ENCODE measurements at places on chromosomes 5 and 9.

DNA sequence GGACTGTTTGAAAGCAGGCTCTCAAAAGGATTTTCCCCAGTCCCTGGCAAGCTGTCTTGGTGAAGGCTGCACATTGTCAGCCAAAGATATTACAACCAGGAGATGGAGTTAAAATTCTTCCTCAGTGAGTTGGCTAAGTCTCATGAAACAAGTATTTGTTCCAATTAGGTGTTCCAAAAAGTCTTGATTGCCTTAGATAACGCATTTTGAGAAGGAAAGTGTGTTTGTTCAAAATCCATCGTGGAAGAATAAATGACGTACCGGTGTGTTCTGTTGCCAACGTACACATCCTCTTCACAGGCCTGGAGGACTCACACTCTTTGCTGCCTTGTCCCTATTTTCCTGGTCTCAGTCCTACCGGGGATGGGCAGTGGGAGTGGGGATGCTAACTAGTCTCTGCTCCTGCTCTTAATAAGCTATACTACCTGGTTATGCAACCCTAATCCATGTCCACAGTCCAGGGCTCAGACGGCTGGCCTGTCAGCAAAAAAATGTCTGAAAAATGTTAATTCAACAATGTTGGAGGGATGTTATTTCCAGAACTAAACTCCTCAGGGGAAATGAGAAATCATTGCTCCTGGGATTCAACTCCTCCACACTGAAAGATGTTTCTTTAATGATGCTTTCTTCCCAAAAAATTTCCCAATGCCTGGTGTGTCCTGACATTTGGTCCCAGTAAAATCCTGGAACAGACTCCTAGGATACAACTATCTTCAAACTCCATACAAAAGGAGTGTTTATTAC, 175.3 kb upstream of the KLF9 start:
- no peak for DNase-seq

- DNase-seq, result no peak
These were observed 93.5 kb downstream of the DAP start for GRCh38 chr5:10667431-10668057.

GRCh38 chr5:159392871-159393270, 62.6 kb upstream of the IL12B start:
- no peak for DNase-seq

GRCh38 chr5:473551-474192, 30.7 kb downstream of the EXOC3 start:
- DNase-seq, result peak; percentile 44

DNA sequence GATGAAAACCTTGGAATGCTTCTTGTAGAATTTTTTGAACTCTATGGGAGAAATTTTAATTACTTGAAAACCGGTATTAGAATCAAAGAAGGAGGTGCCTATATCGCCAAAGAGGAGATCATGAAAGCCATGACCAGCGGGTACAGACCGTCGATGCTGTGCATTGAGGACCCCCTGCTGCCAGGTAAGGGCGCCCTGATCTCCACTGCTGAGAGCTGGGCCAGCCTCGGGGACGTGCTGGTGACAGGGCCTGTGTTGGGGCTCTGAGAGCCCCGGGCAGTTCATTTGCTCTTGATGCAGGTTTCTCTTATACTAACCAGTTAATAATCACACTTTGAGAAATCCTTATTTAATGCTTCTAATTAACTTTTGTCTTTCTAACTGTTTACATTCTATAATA, 33.0 kb downstream of the TENT4A start:
- DNase-seq, result no peak

- DNase-seq, result no peak
These were observed 873 bp downstream of the C9orf50 start for GRCh38 chr9:129619787-129620668.

DNA sequence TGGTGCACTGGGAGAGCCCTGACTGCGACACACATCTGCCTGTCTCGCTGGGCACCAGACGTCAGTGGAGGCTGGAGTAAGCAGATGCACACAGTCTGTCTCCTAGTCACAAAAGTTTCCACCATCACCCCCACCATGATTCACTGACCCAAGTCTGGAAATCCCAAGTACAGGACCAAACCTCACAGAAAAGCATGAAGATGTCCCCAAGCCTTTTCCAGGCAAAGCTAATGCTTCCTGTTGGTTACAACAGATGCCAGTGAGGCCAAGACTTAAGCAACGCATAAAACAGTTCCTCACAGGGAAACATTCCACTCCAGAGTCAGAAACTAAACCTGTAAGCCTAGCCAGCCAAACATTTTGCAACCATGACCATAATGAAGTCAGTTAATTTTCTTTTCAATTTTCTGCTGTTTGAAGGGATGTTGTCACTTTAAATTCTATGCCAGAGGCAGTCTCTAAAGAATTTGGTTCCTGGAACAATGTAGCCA, 259.3 kb upstream of the SLC30A5 start:
- no peak for DNase-seq

DNA sequence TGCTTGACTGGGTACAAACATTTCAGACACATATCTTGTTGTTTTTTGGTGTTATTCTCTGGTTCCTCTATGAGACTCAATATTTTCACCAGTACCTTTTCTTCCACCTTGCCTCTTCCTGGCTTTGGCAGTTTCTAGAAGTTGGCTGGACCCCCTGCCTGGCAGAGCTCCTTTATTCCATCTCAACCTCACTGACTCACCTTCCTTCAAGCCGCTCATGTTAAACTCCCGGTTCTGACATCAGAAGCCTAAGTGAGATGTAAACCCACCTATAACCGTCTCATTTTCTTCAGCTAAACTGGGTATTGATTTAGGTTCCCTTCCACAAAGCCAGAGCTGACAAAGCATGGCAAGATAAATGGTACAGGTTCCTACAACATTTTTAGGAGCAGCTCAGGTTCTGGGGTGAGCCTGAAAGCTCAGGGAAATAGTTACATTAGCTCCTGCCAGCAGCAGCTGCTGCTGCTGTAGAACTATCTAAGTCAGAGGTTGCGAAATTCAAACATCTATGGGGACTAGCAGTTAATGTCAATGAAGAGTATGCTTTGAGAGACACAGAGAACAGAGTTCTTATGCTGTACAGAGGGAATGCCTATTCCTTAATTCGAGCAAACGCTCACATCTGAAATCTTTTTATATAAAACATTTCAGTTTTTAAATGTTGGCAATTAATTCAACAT, 197.1 kb upstream of the NR3C1 start:
- DNase-seq, result no peak

- DNase-seq, result no peak
These were observed 50.8 kb downstream of the ITGA1 start for GRCh38 chr5:52838326-52839015.

GRCh38 chr5:148471379-148471778, 87.6 kb downstream of the FBXO38 start:
- no peak for DNase-seq

DNA sequence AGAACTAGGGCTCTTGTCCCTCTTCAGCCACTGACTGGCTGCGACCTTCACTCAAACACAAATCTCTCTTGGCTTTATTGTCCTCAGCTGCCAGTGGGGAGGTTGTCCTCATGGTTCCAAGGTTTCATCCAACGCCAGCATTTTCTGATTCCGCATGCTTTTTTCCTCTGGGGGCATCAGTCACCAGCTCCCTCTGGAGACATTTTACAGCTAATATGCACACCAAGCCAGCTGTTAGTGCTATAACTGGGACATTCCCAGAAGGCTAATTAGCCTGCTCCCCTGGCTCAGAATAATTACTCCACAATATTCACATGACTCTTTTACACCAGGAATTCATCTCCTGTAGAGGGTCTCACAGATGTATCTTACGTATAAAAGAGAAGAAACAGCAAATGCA, 193.6 kb upstream of the ANKRD55 start:
- no peak for DNase-seq

DNA sequence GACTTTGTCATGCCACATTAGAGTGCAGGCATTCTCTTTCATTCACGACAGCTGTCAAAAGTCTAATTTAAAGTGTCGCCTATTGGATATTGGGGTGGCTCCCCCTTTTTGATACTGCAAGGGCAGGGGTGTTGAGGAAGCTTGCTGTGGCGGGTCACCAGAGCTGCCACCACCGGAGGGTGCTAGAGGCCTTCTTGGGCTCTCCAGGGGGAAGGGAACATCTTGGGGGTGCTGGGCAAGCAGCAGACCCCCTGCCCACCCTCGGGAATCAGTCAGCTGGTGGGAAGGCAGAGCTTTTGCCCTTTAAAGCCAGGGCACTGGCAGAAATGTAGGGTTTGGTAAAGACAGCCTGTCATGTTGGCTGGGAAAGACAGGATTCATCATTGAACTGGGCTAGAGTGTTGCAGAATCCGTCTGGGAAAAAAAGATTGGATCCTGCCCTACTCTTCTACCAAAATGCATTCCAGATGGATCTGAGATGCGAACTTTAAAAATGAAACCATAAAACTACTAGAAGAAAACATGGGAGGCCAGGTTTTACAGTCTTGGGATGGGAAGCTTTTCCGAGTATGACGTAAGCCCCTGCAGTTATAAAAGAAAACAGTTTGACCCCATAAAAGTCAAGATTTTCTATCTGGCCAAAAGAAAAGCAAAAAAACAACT, 22.3 kb downstream of the COL5A1 start:
- DNase-seq, result no peak

DNA sequence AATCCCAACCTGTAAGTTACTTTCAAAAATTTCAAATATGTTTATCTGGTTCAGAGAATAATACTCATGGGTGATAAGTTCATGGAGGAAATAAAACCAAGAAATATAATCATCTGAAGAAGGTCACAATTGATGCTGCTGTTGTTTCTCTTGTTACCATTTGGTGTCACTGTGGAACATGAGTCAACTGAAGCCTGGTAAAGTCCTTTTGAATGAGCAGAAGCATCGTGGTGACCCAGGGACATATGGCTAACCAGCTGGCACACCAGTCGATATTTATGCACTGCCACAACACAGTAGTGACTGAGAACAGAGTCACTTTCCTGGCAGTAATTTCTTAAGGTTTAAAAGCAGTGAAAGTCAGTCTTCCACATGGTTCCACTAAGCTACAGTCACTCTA, 612.9 kb upstream of the TLE4 start:
- DNase-seq, result no peak

DNA sequence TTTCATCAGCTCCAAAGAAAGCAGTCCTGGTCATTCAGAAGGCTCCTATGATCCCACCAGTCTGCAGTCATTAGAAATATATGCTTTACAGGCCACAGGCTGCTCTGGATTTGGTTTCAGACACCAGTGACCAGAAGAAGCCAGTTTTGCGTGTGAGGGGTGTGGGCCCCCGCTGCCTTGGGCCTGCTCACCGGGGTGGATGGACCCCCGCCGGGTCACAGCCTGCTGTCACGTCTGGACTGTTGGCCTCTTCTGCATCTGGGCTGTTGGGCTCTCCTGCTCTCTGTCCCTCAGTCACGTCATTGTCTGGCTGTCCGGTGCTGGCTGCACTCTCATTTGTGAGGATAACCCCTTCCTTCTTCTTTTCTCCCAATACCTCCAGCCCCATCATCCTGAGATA, 33.1 kb downstream of the NSUN2 start:
- no peak for DNase-seq

- DNase-seq, result no peak
These were observed 80.8 kb downstream of the NTNG2 start for GRCh38 chr9:132242621-132243155.

- DNase-seq, result no peak
These were observed 262.3 kb downstream of the NSG2 start for GRCh38 chr5:174307656-174308271.

GRCh38 chr9:114336157-114336556, 6.5 kb downstream of the ORM2 start:
- DNase-seq, result no peak

DNA sequence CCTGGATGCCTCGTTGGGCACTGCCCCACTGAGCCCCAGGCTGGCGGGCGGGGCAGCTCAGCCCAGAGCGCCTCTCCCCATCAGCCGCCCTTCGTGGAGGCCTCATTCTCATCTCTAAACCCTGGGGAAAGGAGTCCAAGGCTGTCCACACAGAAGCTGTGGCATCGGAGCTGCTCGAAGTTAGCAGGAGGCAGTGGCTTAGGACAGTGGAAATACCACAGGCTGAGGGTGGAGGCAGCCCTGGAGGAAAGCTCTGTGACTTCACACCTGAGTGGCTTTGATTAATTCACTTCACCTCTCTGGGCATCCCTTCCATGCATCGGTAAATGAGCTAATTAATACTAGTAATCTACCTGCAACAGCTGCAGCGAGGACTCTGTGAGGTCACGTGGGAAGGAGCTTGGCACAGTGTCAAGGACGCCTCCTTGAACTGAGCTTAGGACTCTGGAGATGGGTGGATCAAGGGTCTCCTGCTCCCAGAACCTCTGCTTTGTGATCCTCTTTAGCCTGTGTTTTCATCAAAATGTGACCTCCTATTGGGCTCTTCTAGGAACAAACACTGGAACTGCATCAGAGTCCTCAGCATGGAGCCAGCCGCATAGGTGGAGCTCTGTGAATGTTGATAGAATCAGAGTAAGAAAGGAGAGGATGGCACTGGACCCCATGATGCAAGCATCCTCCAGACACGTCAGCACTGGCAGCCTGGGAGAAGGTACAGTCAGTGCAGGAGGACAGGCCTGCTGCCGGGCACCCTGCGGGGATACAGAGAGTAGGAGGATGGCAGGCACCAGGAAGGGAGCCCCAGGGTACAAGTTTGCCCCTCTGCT, 842 bp upstream of the ANGPTL2 start:
- no peak for DNase-seq

- DNase-seq, result no peak
These were observed 213.7 kb downstream of the FSTL4 start for GRCh38 chr5:133398646-133399101.

DNA sequence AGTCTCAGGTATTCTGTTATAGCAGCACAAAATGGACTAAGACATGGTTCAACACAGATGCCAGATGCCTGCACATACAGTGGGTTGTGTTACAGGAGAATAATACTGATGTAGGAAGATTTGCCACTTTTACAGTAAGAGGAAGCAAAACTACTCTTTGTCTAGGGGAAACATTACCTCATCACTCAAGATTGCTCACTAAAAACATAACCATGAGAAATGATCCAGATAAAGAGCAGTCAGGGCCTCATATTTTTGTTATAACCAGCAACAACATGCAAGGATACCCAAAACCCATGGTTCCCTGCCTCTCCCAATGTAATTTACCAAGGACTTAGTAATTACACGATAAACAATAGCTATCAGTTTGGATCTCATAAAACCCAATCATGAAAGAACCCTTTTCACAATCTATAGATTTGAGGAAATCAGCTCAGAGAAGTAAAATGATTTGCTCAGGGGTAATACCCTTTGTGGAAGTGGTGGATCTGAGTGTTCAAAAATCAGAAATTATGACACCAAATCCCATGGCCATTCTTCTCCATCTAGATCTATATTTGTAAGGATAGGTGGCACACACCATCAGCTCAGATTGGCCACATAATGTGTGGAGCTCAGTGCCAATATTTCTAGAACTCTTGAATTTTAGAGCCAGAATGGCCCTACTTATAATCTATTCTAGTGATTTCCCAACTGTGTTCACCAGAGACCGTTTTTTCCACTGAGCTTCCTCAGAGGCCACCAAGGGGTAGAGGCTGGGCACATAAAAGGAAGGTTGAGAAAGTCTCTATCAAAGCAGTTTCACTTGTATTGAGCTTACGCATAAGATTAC, 27.8 kb downstream of the DPYSL3 start:
- no peak for DNase-seq

DNA sequence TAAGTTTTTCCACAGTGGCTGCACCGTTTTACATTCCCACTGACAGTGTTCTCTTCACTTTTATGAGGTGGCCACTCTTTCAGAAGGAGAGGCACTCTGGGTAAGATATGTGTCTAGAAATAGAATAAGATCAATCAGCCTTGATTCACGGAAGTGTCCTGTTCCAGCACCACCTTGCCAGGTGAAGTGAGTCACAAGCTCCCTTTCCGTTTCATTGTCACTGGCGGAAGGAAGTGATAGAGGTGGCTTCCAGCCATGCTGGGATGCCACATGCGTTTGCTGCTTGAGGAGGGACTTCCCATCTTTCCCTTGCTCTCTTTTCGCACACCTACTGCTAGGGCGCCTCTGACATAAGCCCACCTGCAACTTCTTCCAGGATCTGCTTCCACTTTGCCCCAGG, 217.1 kb downstream of the PIK3R1 start:
- DNase-seq, result no peak

All from transverse colon (tissue), 4 donors.